ENCODE measurements at places on chromosomes 6 and 20. TPM values are rescaled to one million over a fixed set of nuclear protein-coding genes. Genes with fewer than 3 reads are reported as not detected.

BPIFB4 gene
- not detected for total RNA-seq

CCR6 gene
- total RNA-seq = not detected

TGM3 gene
- not detected for total RNA-seq

HCK gene
- total RNA-seq = not detected

C6orf118 gene
- not detected for total RNA-seq

HLA-DOA gene
- total RNA-seq = not detected

SLC22A2 gene
- 0.23 TPM for total RNA-seq

RIPOR2 gene
- 0.42 TPM for total RNA-seq

OPRL1 gene
- total RNA-seq = 3.0 TPM

NEURL2 gene
- 7.1 TPM for total RNA-seq

SIRPD gene
- not detected for total RNA-seq

NUP43 gene
- total RNA-seq = 25.7 TPM

Data from smooth muscle cell of the umbilical artery (primary cell).